CD4-positive, alpha-beta T cell treated with Interleukin-15 for 4 hours (primary cell): ENCODE measurements at places on chromosomes 12 and 14.

DNA sequence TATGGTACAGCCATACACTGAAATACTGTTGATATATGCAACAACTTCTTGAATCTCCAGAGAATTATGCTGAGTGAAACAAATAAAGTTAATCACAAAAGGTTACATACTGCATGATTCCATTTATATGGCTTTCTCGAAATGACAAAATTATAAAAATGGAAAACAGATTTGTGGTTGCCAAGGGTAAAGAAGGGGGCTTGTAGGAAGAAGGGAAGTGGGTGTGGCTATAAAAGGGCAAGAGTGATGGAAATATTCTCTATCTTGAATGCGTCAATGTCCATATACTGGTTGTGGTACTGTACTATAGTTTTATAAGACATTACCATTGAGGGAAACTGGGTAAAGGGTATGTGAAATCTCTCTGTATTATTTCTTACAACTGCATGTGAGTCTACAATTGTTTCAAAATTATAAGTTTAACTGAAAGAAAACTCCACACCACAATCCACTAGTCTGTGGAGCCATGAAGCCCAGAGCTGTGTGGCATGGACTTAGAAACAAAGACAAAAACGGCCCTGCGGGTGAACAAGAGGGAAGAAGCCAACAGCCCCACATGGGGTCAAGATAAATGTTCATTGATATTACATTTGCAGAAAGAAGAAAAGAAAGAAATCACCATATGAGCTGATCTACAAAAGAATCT, 18.3 kb upstream of the TSPAN11 start:
- no peak for DNase-seq

- DNase-seq: no peak
Measured at GRCh38 chr12:114406984-114407841, 1.3 kb upstream of the TBX5 start.

GRCh38 chr12:3792623-3793288, 39.8 kb upstream of the CRACR2A start:
- no peak for DNase-seq

DNA sequence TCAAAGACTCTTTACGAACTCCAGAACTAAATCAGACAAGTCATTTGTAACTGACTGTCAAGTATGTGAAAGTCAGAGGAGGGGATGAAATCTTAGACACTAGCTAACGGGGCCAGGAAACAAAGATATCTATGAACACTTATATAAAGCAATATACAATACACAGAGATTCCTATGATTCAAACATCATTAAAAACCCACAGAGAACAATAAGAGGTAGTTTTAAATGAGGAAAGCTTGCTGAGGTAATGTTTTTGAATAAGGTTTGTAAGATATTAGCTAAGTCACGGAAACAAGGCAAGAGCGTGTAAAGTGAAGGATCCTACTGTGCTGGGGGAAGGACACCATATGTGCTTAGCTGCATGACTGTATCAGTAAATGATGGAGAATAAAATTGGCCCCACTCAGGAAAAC, 36.7 kb downstream of the SAV1 start:
- no peak for DNase-seq

DNA sequence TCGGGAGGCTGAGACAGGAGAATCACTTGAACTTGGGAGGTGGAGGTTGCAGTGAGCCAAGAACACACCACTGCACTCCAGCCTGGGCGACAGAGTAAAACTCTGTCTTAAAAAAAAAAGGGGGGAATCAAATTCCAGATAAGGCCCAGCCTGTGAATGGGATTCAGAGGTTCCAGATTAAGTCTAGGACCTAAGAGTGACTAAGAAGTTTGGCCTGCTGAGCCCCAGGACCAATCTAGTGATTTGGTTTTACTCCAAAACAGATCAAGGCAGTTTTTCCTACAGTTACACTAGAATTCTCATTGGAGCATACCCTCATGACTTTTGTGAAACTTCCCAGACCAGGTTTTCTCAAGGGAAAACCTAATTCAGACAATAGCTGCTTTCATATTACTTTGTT, 22.8 kb downstream of the EXOC5 start:
- DNase-seq: no peak

DNA sequence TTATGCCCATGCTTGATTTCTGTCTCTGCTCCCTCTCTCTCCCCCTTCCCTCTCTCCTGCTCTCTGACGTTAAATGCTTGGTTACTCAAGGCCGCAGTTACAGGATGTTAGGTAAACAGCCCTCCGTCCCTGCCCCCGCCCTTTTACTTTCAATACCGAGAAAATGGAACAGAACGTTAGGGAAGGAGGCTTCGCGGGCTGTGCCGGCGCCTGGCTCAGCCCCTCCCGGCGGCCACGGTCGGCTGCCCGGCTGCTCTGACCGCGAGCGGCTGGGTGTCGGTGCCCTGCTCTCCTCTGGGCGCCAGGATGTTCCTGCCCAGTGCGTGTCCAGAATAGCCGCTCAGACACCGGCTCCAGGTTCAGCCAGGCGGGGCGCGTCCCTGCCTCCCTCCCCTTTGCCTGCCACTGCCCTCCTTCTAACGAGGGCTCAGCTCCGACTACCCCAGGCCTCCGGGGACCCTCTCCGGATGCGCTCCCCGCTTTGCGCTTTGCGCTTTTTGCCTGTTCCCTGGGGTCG, 166.1 kb downstream of the ADCK1 start:
- DNase-seq: no peak

DNA sequence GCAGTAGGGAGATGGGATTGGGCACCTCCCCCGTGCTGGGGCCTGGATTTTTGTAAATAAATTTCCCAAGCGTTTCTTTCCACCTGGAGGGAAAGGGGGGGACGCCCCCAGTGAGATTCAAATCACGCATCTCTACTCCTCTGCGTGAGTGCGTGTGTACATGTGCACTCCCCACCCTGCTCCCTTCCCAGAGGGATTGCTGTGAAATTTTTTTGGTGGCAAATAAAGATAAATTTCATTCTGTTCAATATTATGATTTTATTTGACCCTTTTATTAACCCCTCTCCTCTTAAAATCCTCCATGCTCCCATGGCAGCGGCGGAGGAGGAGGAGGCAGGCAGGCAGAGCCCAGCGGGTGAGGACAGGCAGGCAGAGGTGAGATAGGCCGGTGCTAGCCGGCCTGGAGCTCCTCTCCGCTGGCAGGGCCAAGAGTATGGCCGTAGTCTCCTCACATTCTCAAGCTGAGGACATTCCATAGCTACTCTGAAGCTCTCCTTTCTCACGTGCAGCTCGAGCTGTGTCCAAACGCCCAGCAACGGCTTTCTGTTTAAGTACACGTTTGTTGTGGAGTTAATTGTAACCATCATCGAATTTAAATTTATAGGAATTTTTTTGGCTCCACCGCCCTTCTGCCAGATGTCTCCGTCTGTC, 1.5 kb upstream of the HOTAIR start:
- DNase-seq: no peak

- DNase-seq: no peak
Measured at GRCh38 chr14:94054401-94054800, 26.6 kb downstream of the DDX24 start.
